NCI-H1694 treated with DMSO at 0.1 percent for 48 hours (cell line): ENCODE measurements at places on chromosomes 3 and 15.
A peak's percentile ranks its signal among the peaks of the same experiment; 100 is the strongest.

DNA sequence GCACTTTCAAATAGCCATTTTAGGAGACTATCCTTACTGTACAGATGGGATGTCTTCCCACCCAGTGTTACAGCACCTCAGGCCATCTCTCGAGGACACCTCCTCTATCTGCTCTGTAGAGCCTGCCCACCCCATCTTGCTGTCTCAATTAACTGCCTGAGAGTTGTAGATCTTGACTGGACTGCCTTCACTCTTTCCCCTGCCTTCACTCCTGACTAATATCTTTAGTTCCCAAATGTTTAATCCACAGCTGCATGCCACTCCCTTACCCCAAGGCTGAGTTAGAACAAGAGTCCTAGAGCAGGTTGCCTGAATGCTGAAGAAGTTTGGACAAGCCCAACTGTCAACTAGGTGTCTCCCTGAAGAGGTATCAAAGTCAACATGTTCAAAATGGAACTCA, 1.3 kb upstream of the PP2D1 start:
- DNase-seq = no peak

DNA sequence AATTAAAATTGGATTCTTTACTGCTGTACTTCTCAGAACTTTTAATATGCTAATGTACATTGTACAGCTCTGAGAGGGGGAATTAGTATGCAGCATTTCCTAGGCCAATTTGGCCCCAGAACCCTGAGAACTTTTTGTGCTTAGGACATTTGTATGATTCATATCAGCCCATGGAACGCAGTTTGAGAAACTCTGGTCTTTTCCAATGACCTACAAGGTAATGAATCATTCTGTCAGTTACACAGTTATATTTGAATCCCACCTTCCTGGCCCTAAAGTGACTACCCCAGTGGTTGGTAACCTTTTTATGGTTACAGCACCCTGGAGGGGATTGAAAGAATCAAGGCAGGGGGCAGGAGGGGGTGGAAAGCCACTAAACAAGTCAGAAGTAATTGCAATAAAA, 25.6 kb upstream of the KBTBD12 start:
- no peak for DNase-seq

GRCh38 chr3:57157545-57157944, 7.6 kb downstream of the IL17RD start:
- DNase-seq = no peak

DNA sequence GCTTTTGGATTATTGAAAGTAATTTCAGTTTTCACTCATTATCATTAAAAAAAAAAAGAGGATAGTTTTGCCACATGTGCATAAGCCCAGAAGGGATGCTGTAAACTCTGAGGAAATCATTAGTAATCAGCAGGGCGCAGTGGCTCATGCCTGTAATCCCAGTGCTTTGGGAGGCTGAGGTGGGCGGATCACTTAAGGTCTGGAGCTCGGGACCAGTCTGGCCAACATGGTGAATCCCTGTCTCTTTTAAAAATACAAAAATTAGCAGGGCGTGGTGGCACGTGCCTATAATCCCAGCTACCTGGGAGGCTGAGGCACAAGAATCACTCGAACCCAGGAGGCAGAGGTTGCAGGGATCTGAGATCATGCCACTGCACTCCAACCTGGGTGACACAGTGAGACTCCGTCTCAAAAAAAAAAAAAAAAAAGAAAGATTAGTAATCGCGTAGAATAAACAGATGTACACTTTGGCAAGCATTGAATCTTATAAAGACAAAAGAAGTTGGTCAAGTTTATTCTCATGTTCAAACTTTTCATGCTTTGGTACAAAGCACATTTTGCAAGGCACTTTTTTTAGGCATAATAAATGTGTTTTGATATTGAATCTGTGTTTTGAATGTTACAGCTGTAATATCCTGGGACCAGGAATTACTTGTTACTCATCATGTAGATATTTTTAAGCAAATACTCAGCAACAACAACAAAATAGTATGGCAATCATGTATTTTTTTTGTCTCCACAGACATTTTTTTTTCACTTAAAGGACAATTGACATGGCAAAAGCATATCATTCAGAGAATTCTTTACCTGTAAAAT, 93.2 kb upstream of the AGTR1 start:
- DNase-seq = no peak

- no peak for DNase-seq
Observed at GRCh38 chr3:40992023-40992422, 207.3 kb upstream of the CTNNB1 start.

GRCh38 chr3:40677321-40677720, 152.6 kb downstream of the ZNF621 start:
- DNase-seq = no peak

DNA sequence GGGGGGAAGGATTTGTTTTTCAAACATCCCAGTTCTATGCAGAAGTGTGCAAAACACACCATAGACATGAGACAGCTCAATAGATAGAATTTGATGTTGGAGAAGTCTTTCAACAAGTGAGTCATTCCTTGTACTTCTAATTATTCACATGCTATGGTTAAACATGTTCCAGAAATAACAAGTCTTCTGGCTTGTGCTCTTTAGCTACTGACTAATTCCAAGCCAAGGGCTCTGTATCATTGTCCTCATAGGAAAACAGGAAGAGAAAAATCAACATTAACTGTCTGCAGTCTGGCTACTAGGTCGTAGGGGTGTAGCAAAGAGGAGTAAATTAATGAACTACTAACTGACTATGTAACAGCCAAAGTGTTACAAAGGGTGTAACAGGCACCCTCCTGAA, 25.8 kb downstream of the LDHAL6B start:
- no peak for DNase-seq

GRCh38 chr15:36936613-36937012, 163.7 kb downstream of the MEIS2 start:
- DNase-seq = no peak

- DNase-seq = no peak
Observed at GRCh38 chr3:58633157-58633865, 33.3 kb downstream of the FAM3D start.

DNA sequence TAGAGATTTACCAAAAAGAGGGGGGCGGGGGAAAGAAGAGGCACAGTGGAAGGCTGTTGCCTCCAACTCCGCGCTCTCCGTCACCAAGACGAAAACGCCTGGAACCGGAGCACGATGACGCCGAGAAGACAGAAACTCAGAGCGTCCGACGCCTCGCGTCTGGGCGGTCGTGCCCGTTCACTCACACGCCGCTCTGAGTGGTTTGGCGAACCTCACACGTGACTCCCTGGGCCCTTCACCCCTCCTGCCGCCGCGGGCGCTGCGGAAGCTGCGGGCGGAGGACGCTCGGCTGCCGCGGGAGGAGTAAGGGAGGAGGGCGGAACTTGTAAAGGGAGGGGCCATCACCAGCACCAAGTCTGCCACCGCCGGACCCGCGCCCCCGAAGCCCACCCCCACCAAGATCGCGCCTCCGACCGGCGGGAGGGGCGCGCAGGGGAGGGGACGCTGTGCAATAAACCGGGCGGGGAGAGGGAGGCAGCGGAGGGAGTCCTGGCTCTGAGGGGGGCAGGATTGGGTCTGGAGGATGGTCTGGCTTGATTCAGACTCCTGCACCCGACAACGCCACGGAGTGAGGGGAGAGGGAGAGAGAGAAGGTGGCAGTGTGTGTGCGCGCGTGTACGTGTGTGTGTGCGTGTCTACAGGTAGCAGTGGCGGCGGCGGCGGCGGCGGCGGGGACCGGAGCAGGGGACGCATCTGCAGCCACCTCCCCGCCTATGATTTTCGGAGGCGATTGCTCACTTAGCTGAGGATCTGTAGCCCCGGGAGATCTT, 1.9 kb upstream of the NLGN1 start:
- DNase-seq = peak; percentile 86

GRCh38 chr3:22117091-22117490, 366.1 kb upstream of the ZNF385D start:
- DNase-seq = no peak

- no peak for DNase-seq
Observed at GRCh38 chr3:14256561-14257342, 78.1 kb downstream of the LSM3 start.
